ENCODE measurements at places on chromosomes 4 and X.

- DNase-seq = no peak
Measured at GRCh38 chr4:154015578-154015977, 226.7 kb upstream of the SFRP2 start.

DNA sequence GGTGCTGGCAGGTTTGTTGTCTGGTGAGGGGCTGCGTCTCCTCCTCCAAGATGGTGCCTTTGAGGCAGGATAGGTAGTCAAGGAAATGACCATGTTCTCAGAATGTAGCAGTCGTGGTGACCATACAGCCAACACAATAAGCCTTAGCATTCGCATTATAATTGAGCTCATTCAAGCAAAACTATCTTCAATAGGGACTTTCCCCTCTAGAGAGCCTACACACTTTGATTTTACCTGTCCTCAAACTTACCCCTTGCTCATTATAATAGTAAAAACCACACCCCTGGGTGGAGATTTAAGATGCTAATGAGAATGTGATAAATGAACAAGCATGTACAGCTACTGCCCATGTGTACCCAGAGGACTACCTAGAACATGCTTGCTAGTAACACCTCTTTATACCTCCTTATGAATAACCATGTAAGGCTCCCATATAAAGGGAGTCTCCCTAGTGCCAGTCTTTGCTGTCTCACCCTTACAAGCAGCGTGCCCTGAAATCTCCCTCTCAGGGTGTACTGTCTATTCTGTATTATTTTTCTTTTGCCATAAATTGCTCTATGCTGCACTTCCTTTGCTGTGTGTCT, 48.2 kb downstream of the FGFBP1 start:
- DNase-seq = no peak

DNA sequence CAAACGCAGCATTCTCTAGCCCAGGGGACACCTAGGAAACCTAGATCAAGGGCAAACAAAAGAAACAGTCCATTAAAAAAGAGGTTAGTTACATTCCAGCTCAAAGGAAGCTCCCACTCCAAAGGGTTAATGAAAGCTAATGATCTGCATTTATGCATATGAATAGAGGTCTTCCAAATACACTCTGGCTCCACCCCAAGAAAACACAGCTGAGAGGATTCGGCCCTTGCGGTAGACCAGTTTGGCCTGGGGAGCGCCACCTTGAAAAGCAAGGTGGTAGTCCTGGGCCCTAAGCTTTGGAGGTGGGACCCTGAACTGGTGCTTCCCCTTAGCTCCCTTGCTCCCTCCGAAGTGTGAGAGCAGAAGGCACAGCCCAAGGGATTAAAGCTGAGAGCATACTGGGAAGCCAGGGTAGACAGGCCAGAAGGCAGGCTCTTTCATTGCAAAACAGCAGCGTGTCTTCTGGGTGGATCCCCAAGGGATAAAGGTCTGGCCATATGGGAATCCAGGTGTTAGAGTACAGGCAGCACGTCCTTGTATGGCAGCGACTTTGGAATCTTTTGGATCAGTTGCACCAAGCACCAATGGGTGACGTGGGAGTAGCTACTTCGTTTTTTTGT, 3.7 kb downstream of the GABRQ start:
- DNase-seq = no peak

DNA sequence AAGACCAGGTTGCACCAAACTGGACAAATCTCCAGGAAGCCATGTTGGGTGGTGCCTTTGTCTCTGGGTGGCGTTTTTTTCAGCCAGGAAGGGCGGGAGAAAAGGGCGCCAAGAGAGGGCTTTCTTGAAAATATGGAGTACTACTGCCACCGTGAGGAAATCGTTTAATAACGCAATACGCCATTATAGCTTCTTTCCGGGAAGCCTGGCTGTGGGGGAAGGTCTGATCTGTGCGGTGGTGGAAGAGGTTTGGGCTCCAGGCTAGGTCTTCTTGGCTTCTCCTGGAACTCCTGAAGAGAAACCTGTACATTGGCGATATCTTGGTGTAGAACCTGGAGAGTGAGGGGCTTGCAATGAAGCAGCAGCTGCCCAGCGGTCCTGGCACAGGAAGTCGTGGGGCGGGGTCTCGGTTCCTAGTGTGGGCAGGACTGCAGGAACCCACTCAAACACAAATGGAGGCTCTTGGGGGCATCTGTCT, 202.7 kb downstream of the OR13H1 start:
- DNase-seq = no peak

GRCh38 chr4:4776335-4776734, 83.1 kb upstream of the MSX1 start:
- DNase-seq = no peak

- peak; percentile 90 for DNase-seq
Measured at GRCh38 chr4:1748465-1748995, 27.2 kb downstream of the TACC3 start.

DNA sequence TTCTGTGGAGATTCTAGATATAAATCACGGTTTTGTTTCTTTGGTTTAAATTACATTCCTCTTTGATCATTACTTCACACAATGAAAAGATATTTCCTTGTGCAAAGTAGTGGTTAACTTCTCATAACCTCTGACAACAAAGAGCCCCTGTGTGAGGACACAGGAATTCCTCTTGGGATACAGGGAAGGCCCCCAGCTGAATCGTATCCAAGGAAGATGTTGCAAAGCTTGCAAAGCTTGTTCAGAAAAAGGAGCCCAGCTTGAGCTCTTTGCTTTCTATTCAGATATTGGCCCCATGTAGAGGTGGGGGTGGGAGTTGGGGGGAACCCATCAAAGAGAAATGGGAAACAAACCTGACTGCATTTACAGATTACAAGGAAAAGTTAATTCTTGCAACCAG, 145.7 kb downstream of the RELL1 start:
- DNase-seq = no peak

- DNase-seq = no peak
Measured at GRCh38 chr4:1219566-1219950, 29.4 kb downstream of the CTBP1 start.
